LHCN-M2 (cell line): ENCODE measurements at places on chromosomes 2 and 18.

DNA sequence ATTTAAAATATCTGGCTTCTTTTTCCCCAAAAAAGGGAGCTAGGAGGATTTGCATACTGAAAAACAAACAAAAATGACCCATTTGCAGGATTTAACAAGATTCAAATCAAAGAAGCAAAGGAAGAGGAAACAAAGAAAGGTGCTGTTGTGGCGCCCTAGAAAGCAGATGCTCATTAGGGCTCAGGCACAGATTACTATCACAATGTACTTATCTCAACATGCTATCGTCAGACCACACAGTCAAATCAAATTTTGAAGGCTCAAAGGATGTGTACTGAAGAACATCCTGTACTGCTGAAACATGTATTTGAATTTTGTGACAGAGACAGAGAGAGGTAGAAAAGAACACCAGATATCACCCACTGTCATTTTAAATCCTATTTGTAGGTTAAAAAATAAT lies 10.9 kb downstream of the RBMS1 start:
- no peak for DNase-seq

DNA sequence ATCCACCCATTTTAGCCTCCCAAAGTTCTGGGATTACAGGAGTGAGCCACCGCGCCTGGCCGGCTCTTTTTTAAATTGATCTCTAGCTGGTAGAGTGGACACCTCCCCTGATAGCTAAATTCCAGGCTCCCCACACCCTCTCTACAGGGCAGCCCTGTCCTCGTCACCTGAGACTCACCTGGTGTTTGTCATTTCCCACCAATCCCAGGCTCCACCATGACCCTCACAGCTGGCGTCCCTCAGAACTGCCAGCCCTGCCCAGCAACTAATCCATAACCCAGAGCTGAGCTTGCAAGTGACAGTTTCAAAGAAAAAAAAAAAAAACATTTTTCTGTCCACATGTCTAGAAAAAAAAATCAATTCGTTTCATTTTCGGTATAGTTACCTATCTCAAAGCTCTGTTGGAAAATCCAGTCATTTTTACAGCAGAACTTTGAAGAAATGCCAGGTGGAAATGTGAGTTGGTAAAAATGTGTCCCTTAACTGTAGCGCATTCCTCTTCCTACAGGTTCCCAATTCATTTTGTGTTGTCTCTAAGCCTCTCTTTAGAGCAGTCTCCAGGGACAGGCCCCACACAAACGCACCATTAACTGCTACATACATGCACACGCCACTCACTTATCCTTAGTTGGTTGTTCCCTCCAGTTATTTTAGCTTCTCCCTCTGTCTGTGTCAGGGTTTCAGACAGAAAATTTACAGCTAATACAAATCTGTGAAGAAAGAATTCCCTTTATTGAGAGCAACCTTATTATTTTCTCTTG lies 294.7 kb downstream of the FBXO15 start:
- no peak for DNase-seq

GRCh38 chr2:236305531-236305930 lies 41.3 kb upstream of the ASB18 start:
- no peak for DNase-seq

- peak; percentile 91 for DNase-seq
Measured at GRCh38 chr18:57819671-57820460, 16.8 kb upstream of the ATP8B1 start.

DNA sequence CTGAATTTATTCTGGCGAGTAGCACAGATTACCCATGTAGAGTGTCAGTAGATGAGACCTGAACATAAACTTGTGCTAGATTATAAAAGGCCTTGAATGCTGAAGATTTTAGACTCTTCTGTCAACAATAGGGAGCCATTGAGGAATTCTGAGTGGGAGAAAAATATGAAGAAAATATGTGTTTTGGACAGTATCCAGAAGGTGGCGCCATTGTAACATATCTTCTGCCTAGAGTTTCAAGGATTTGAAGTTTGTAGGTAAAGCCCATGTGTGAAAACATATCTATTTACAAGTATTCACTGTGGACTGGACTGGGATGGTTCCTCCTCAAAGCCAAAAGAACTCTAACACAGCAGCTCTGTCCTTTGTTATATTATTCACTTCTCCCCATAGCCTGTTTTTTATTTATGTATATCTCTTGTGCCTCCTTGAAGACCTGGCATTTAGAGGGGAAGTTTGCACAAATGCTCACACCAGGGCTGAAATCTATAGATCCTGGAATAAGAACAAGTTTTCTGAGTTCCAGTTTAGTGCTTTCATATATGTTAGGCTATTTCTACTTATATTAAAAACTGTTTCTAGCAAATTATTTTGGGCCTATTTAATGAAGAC lies 124.9 kb downstream of the RDH14 start:
- DNase-seq = peak; percentile 70

DNA sequence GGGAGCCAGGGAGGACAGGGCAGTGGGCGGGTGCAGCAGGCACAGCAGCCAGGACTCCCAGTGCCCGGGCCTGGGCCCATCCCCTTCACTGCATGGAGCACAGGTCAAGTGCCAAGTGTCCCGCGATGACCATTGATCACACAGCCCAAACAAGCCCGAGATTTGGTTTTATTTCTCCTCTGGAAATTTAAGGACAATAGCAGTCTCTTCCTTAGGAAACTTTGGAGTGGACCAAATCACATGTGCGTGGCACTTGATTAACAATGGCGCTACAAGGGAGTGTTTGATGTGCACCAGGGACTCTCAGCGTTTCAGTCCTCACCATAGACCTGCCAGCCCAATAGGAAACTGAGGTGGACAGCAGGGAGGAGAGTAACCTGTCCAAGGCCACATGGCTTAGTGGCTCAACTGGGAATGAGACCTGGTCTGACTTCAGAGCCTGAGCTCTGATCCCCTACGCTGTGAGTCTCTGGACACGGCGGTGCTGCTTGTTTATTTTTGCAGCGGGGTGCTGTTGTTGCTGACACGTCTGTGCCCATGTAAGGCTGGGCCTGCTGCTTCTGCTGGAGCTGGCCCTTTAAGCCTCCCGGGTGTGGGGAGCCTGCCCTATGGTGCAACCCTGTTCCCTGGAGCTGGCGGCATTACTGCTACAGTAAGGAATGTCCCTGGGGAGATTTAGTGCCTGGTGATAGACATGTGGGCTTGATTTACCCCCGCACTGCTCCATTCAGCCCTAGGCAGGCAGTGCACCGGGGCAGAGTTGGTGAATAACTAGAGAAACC lies 194.2 kb downstream of the INHBB start:
- peak; percentile 96 for DNase-seq

DNA sequence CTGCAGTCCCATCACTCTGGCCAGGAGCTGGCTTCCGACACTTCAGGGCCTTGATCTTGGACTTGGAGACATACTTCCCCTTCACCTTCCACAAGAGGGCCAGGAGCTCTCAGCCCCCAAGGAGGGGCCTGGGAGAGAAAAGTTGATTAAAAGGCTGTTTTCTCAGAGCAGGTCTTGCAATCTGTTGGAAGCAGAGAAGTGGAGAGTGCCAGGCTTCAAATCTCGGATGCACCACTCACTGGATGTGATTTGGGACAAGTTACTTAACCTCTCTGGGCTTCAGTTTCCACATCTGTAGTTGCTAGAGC lies 255.3 kb downstream of the CYP26B1 start:
- no peak for DNase-seq

- no peak for DNase-seq
Measured at GRCh38 chr2:96024336-96025193, 10.2 kb downstream of the GPAT2 start.

GRCh38 chr2:152326710-152327109 lies 8.3 kb upstream of the FMNL2 start:
- DNase-seq = no peak

DNA sequence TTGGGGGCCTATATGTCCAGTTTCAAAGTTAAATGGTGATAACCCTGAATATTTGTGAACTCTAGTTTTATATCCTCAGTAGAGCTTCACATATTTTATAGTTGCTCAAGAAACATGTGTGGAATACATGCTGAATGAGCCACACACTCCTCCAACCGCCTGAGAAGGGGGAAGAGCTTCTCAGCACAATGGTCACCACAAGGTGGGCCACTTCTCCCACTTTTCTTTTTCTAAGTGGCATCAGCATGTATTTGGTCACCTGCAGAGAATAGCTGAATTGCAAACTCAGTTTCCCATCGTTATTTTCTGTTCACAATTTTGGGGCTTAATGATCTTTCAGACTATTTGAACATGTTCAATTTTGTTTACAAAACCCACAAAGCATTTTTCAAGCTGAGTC lies 340.5 kb downstream of the PARD3B start:
- DNase-seq = no peak

- no peak for DNase-seq
Measured at GRCh38 chr2:113795405-113795920, 39.0 kb upstream of the SLC35F5 start.

DNA sequence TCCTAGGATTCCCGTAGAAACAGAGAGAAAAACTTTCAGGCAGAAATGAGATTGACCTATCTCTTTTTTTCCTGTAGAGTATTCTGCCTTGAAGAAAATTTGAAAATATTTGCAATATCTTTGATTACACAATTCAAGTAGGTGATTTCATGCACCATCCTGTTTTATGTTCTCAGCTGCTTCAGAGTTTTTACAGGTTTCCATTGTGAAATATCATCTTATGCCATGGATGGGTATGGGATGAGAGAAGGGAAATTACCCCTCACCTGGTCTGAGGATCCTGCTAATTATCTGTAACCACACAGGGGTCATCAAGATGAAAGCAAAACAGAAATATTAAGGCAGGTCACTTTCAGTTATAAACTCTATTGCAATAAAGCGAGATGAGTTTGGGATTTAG lies 264.8 kb downstream of the TXNL1 start:
- no peak for DNase-seq
